ENCODE measurements at places on chromosomes 7 and 10.

DNA sequence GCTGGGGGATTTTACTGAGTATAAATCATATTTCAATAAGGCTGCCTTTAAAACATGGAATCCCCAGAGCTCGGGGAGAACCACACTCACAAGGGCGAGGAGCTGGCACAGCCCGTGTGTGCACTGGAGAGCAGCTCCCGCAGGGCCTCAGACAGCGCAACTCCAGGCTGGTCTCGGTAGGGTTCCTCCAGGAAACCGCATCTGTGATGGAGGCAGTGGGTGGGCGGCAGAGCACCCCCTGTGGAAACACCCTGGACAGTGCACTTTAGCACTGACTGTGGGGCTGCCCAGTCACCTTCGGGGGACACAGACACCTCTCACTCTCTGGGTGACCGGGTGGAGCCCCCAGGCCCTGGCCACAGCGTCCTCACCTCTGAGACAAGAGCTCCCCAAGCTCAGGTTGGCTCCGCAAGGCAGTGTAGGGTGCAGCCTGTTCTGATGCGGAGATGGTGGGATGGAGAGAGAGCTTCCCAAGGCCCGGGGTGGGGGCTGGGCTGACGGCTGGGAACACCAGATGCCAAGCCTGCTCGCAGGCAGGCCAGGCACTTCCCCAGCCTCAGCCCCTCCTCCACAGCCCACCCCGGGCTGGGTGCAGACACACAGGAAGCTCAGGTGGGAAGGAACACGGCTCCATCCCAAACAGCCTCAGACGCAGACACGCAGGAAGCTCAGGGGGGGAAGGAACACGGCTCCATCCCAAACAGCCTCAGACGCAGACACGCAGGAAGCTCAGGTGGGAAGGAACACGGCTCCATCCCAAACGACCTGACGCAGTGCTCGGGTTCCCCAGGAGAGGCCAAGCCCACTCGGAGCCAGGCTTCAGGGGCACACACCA lies 224.4 kb downstream of the MAD1L1 start:
- no peak for DNase-seq

- DNase-seq: no peak
These were observed 38.6 kb upstream of the NPY start for GRCh38 chr7:24245362-24245761.

- DNase-seq: peak; percentile 93
These were observed at the start of gene ANKRD1 for GRCh38 chr10:90920986-90921666. Gene ANKRD1 (minus strand): TSS chr10:90921087. CDS start chr10:90921027, 60 bp downstream.

- DNase-seq: no peak
These were observed 319.2 kb downstream of the PARD3 start for GRCh38 chr10:34495938-34496337.

GRCh38 chr10:12801214-12802087 lies 200.1 kb downstream of the CCDC3 start:
- peak; percentile 85 for DNase-seq

DNA sequence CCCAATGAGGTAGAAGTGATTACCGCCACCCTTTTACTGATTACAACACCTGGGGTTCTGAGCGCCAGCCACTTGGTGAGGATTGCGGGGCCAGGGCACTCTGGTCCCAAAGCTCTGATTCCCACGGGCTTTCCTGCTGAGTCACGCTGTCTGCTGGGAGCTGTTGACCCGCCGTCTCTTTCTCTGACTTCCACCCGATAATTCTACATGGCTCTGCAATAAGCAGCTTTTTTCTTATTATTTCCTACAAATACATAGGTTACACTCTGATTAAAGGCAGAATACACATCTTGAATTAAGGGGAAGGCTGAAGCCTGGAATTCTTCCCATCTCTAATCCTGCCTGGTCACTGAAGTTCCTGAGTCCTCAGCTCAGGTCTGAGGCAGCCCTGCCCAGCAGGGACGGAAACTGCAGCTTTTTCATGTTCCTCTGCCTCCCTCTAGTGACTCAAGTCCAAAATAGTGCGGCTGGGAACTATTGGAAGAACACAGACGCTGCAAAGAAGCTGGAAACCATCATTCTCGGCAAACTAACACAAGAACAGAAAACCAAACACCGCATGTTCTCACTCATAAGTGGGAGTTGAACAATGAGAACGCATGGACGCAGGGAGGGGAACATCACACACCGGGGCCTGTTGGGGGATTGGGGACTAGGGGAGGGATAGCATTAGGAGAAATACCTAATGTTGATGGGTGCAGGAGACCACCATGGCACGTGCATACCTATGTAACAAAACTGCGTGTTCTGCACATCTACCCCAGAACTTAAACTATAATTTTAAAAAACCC lies 178.3 kb downstream of the PRKCQ start:
- peak; percentile 93 for DNase-seq

- no peak for DNase-seq
These were observed 9.5 kb downstream of the CYREN start for GRCh38 chr7:135160858-135161653.

DNA sequence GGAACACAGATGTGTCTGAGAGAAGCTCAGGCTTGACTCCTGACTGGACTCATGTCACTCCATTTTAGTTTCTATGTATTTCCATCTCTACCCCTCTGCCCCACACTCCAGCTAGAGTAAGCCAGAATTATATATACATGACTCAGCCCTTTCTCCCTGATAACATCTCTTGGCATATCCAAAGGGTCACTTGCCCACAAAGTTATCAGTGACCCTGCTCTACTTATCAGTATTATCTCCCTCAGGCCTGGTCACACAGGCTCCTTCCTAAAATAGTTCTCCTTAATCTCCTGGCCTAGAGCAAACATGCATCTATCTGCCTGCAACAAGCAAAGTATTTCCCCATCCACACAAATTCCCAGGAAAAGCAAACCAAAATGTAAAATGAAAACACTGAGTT lies 598.3 kb downstream of the SUGCT start:
- DNase-seq: no peak

DNA sequence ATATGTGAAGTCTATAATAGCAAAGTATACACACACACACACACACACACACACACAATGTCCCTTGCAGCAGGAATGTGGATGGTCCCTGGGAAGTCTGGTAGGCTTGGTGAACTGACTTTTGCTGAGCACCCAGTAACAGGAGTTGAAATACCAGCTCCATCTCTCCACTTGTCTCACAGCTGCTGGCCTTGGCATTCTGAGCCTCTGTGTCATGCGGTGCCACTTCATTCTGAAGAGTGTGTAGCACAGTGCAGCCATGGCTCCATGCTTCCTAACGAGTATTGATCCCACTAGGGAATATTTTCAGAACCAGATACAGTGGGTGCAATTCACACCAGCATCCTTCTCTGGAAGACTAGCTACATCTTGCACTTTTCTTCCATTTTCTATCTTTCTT lies 192.4 kb downstream of the ADARB2 start:
- no peak for DNase-seq

DNA sequence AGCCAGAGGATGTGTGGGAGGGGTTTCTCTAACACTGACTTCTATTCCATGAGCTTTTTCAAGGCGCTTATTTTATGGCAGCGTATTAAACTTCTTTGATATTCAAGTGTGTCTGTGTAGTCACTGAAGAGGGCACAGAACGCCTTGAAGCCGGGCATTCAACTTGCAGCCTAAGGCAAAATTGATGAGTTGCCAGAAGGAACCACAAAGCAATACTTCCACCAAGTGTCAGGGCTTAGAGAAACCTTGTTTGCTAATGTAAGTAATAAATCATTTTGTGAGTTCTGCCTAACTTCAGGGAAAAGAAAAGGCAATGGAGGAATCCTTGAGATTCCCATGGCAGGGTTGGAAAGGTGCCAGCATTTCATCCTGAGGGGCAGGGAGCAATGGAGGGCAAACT lies 163.8 kb downstream of the LCOR start:
- no peak for DNase-seq

- peak; percentile 23 for DNase-seq
These were observed 569.6 kb downstream of the LRMDA start for GRCh38 chr10:76001019-76001418.

DNA sequence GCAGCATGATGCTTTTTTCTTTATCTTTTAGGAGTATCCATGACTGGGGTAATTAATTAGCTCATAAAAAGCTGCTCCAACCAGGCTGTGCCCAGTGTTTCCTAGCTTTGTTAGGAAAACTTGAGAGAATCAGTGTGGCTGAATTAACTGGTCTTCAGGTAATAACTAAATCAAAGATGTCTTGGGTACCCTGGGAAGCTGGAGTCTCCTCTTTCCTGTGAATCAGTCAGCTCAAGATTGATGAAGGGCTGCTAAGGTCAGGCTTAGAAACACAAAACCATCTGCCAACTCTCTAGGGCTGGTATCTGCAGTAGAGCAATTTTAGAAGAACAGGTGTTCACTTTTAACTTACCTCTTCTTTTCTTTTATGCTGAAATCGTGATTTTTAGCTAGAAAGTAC lies 21.4 kb upstream of the ATOH7 start:
- DNase-seq: no peak

GRCh38 chr7:143910473-143911248 lies 8.7 kb upstream of the TCAF1 start:
- DNase-seq: no peak

GRCh38 chr10:120477021-120477742 lies 20.2 kb downstream of the PLPP4 start:
- peak; percentile 64 for DNase-seq
